Right forelimb (tissue), 1 donor: ENCODE measurements at places on chromosomes 6 and 20.

GRCh38 chr6:3961581-3962215, 112.5 kb downstream of the FAM50B start:
- DNase-seq, result no peak

DNA sequence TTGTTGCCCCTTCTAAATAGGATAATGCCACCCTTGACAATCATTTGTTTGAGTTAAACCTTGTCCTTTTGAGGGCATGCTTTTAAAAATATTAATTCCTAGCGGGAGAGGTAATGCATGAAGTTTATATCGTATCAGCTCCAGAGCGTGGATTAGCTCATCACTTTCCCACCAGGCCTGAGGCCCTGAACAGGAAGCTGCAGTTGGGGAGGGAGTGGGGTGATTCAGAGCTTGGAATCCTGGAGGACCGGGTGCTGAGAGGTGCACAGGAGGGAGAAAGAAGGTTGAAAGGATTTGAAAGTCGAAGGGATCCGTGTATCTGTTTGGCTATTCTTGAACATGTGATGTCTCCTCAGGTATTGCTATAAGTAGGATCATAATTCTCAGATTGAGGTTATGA, 25.0 kb downstream of the ZDHHC14 start:
- DNase-seq, result no peak

GRCh38 chr6:136593748-136594490, 43.7 kb upstream of the MAP7 start:
- DNase-seq, result no peak

DNA sequence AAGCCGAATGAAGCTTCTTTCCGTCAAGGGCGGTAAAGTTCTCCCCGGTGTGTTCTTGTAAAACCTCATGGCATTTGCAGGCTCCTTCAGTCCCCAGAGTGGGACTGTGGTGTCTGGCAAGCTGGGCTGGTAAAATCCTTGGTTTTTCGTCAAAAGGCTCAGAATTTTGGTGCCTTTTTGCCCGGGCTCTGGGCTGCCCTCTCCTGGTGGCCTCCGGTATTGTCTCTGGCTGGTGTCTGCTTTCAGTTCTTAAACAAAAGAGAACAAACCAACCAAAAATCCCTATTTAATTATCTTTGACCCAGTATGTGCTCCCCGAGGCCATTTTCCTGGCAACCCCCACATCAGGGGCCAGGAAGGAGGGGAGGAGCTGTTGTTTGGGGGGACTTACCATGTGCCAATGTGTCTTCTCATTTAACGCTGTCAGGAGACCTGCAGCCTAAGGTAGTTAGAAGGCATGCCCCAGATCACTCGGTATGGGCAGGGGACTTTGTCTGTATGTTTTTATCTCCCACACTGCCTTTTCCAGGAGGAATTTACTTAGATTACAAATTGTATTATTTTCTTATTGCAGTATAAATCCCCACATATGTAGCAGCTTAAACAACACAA, 11.1 kb downstream of the CDH4 start:
- no peak for DNase-seq

GRCh38 chr20:14664101-14664500, 326.7 kb upstream of the FLRT3 start:
- DNase-seq, result no peak

DNA sequence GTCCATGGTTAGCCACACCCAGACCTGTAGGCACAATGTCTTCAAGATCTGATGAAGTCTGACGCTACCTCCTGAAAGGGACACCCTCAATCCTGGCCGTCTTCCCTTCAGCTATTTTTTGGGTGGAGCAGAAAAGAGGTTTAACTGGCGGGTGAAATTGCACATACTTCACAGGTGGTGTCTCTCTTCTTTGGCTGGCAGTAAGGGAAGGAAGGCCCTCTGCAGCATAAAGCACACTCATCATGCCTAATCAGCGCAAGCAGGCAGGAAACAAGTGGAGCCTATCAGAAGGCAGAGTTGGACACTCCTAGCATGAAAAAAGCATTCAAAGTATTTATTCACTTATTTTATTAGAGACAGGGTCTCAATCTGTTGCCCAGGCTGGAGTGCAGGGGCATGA, 32.9 kb downstream of the PNLDC1 start:
- DNase-seq, result peak; percentile 4

DNA sequence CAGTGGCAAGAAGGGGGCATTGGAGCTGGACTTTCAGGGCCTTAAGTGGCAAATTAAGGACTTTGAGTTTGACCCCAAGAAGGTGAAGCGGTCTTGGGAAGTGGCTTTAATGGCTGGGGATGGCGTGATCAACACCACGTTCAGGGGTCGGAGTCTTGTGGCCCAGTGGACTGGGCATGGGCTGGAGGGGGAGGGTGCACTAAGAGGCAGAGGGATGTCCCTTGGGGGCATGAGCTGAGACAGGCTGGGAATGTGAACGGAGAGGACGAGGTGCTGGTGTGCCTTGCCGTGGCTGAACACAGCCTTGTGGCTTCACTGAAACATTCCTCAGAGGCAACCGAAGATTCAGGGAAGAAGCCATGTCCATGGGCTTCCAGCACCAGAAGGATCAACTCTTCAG, 227.0 kb downstream of the SYNDIG1 start:
- peak; percentile 18 for DNase-seq

GRCh38 chr20:38843346-38843745, 37.8 kb downstream of the PPP1R16B start:
- DNase-seq, result no peak

GRCh38 chr6:163398815-163399214, 15.7 kb upstream of the QKI start:
- no peak for DNase-seq
